ENCODE measurements at places on chromosomes 4 and X.

DNA sequence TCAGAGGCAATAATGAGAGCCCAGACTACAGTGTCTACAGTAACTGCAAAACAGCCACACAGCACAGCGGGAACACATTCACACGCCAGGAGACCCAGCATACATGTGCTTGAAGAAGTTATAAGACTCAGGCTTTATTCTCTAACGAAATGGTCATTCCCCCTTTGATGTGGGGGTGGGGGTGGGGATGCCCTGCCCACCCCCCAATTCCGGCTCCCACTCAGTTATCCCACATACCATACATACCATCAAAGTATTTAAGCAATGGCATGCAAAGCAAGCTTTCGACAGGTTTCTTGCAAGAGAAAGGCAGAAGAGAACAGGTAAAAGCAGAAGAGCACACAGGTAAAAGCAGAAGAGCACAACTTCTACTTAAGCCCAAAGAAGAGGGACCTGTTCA is 3.6 kb downstream of the MECP2 start:
- DNase-seq, result no peak

DNA sequence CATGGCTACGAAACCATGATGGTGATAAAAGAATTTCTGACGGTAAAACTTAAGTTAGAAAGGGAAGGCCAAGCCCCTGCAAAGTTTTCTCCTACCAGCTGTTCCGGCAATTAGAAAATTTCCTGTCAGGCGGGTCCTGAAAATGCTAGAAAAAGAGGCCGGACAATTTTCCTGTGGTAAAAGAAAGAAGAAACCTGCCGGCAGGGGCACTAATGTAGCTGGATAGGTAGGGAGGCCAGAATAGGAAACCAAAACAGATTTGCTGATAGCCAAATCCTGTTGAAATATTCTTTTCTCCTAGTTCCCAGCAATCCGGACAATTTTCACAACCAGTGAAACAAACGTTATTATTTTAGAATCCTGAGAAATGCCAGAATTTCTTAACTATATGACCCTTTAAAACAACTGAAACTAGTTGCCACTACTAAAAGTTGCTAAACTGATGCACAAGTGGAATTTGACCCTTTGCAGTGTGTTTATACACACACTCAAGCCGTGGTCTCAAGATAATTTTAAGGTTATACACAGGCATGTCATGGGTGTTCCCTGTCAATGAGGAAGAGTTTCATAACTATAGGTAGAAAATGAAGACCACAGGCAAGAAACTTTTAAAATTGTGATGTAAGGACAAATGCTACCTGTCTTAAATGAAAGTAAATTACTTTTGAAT is 47.7 kb downstream of the RPS6KA3 start:
- no peak for DNase-seq

DNA sequence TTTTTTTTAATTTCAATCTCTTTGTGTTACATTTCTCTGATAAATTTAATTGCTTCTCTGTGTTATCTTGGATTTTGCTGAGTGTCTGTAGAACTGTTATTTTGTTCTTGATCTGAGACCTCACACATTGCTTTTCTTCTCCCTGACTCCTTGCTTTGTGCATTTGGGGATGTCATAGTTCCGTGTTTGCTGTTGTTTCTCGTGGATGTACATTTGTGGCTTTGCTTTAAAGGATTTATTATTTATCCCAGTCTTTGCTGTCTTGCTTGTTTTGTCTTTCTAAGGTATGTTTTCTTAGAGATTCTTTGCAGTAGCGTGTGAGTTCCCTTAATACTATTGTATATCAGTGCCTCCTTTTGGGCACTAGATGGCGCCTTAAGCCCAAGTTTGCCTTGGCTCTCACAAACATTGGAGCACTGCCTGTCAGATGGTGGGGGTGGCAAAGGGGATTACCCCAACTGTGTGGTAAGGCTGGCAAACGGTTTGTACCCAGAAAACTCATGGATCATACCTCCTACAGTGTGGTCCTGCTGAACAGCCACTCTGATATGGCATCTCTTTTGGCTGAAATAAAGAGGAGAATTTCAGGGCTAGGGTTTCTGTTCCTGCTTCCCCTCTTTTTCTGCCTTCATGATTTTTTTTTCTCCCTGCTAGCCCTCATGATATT is 96.4 kb downstream of the PGRMC2 start:
- DNase-seq, result peak; percentile 70

DNA sequence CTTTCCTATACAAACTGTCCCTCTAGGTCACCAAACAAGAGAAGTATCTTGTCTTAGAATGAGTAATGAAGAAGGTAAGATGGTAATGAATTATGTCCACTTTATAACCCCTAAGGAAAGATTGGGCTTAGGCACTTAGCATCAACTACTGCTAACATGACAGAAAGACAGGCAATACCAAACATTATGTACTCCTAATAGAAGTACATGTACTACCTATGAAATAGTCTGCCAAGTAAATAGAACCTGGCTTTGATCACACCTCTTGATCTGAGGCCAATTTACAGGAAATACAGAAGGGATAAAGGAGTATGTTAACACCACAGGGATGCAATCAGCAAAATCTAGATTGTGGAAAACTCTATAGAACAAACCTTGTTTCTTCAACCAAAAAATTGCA is 14.1 kb upstream of the PCYT1B start:
- DNase-seq, result no peak

- no peak for DNase-seq
These were observed 69.8 kb downstream of the RGS12 start for GRCh38 chr4:3362431-3363287.

- DNase-seq, result no peak
These were observed 578.0 kb downstream of the BCOR start for GRCh38 chrX:39519566-39520301.

GRCh38 chrX:51866210-51866609 is 27.2 kb upstream of the MAGED1 start:
- no peak for DNase-seq

- DNase-seq, result no peak
These were observed 43.6 kb downstream of the RBM47 start for GRCh38 chr4:40586034-40586433.

GRCh38 chr4:120056246-120056645 is 10.4 kb downstream of the MAD2L1 start:
- DNase-seq, result peak; percentile 10

- DNase-seq, result no peak
These were observed 14.2 kb upstream of the HERC5 start for GRCh38 chr4:88442689-88443191.

DNA sequence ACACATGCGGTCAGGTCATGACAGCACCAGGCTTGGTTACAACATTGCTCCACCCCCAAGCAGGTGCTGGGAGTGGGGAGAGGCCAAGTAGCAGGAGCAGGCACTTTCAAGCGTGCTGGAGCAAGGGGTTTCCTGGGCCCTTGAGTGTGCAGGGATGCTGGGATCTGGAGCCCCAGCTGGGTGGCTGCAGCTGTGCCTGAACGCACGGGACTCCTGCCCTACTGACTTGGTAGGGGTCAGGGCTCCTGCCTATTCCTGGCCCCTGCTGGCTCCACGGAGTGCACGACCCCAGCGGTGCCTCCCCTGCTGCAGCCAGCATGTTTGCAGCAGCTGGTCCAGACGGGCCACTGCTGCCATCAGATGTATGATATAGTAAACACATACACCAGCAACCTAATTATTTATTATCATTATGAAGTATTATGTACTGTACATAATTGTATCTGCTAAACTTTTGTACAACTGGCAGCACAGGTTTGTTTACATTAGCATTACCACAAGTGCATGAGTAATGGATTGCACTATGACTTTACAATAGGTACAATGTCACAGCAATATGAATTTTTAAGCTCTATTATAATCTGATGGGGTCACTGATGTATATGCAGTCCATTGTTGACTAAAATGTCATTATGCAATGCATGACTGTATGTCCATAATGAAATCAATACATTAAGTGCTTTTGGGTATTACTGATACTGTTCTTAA is 620.6 kb downstream of the RAPGEF2 start:
- DNase-seq, result no peak

GRCh38 chr4:155403886-155404285 is 27.1 kb upstream of the MAP9 start:
- no peak for DNase-seq

DNA sequence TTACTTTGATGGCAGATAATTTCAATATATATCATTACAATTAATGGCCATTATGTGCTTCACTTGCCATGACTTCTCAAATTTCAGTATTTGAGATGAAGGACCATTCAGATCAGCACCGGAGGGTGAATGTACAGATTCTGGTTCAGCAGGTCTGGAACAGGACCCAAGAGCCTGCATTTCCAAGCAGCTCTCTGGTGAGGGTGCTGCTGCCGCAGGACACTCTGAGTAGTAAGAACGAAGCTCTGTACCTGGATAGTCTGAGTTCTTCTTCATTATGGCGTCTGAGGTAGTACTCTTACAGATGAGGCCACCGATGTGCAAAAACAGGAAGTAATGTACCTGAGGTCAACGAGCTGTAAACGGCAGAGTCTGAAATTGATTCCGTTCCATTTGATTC is 228.2 kb downstream of the FBXW7 start:
- no peak for DNase-seq

DNA sequence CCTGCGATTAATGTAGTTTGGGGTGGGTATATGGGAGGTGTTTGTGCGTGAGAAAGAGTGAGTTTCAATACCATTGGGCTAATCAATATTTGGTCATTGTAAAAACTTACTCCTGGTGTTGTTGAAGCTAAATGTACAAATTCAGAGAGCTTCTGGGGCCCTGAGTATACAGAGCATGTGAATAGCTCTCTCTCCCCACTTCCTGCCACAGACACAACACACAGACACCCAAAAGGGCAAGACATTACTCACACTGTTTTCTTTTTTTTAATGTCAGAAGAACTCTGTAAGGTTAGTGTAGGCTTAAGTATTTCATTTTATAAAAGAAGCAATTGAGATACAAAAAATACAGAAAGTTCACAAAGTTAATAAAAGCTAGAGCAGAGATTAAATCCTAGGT is 151.3 kb upstream of the KCNIP4 start:
- DNase-seq, result no peak
